Fibroblast of skin of left biceps (primary cell): ENCODE measurements at places on chromosomes 3 and 15.

DNA sequence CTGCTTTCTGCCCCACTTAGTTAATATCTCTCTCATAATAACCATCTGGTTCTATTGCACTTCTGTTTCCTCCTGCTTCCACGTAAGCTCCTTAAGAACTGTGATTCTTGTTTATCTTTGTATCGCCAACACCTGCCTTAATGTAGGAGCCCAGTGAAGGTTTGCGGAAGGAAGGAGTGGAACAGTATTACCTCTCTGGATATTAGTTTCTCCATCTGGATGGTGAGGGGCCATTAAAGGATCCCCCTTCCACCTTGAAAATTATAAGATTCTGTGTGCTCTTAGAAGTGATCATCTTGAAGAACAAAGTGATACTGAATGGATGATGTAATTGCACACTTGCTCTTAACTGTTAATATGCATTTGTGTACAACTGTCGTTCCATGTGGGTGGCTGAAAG is 2.2 kb downstream of the CHRNA5 start:
- no peak for DNase-seq

DNA sequence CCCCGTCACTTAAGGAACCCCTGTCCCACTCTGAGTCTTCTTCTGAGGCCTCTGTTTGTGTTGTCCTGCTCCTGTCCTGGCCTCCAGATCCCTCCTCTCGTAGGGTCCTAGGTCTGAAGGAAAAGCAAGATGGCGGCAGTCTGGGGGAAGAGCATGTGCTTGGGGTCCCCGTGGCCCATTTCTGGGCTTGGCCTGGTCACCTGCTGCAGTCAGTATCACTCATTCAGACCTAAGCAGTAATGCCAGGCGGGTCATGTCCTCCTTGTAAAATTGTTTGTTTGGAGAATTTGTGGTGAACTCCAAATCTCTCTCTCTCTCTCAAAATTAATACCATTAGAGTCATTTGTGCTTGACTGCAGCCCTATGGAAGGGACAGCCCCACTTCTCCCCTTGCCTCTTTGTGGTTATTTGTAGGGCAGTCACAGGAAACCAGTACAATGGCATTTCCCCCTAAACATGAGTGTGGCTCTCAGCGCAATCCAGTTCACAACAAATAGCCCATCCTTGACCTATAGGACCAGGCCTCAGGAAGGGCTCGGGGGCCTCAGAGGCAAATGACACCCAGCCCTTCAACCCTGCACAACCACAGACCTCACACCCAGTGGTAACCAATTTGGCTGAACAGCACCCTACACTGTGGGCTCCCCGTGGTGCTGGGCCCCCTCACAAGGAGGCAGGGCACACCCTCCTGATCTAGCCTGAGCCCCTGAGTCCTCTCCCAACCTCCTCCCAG is 173.5 kb downstream of the OR4M2 start:
- no peak for DNase-seq

- no peak for DNase-seq
These were observed 80.1 kb upstream of the ARL6 start for GRCh38 chr3:97684490-97684889.

GRCh38 chr15:76330080-76330680 is 6.4 kb upstream of the ISL2 start:
- DNase-seq = no peak

GRCh38 chr15:40287505-40287904 is 4.6 kb upstream of the ANKRD63 start:
- no peak for DNase-seq

DNA sequence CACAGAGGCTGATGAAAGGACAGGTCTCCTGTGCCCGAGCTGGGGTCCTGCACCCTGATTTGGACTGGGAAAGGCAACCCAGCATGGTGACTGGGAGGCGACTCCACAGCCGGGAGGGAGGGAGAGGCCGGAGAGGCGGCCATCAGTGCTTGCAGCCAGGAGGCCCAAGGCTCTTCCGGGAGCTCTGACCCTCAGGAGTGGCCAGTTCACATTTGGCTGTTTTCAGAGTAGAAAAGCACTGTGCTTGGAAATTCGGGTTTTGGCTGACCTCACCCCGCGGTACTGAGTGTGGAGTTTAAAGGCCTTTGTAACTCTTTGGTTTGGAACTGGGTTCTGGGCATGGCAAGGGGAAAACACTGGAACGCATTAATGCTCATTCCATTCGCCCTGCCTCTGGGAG is 31.9 kb downstream of the SMAD6 start:
- DNase-seq = no peak

DNA sequence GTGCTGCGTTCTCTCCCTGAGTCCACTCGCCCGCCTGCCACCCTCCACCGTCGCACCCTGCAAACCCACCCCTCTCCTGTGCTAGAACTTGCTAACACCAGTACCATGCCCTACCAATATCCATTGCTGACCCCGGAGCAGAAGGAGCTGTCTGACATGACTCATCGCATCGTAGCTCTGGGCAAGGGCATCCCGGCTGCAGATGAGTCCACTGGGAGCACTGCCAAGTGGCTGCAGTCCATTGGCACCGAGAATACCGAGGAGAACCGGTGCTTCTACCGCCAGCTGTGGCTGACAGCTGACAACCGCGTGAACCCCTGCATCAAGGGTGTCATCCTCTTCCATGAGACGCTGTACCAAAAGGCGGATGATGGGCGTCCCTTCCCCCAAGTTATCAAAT is 4.9 kb upstream of the ALAS1 start:
- DNase-seq = no peak

GRCh38 chr15:89115547-89115946 is 27.3 kb downstream of the ABHD2 start:
- no peak for DNase-seq

- DNase-seq = no peak
These were observed 15.0 kb upstream of the ACAD9 start for GRCh38 chr3:128864351-128864811.

GRCh38 chr3:64921281-64922065 is 233.7 kb upstream of the ADAMTS9 start:
- no peak for DNase-seq

- DNase-seq = no peak
These were observed 19.5 kb downstream of the MESD start for GRCh38 chr15:80970018-80970657.

- no peak for DNase-seq
These were observed 48.9 kb upstream of the KY start for GRCh38 chr3:134699721-134700120.

- no peak for DNase-seq
These were observed at the start of gene SLC38A3 for GRCh38 chr3:50204804-50205412. TSS of gene SLC38A3 (plus strand) at chr3:50205271. CDS start at chr3:50214200, 8,929 bp downstream.

DNA sequence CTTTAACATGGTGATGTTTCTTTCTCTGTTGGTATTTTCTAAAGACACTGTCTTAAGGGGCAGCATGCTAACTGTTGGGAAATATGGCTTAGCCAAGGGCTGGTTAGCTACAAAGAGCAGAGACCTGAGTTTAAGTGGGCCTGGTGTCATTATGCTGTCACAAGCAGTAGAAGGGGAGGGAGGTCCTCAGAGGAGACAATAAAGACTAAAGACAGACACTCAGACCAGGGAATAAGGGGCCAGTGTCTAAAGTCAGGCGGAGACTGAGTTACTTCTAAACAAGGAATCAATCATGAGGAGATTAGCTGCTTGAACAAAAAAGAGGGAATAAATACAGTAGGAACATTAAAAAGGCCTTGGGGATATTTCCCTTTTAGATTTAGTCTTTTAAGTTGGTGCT is 142.7 kb upstream of the DPPA4 start:
- DNase-seq = no peak

GRCh38 chr3:142057331-142057725 is 92.0 kb downstream of the TFDP2 start:
- DNase-seq = no peak

GRCh38 chr3:79018265-79018664 is 749.5 kb downstream of the ROBO1 start:
- DNase-seq = no peak

DNA sequence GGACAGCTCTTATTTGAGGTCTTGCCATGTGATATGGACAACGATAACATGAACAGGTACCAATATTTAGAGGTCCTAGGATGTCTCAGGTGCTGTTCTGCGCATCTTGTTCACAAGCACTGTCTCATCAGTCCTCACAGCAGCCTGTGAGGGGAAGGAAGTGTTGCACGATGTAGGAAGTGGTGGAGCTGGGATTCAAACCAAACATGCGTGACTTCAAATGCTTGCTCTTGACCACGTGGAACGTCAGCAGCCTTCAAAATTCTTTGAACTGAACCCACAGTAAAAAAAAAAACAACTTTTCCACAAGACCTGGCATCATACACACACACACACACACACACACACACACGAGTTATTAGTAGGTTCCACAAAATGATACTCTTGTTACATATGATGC is 153.4 kb upstream of the SMAD3 start:
- no peak for DNase-seq

GRCh38 chr15:93047621-93048425 is 41.2 kb downstream of the RGMA start:
- no peak for DNase-seq

- no peak for DNase-seq
These were observed 145.1 kb downstream of the GHSR start for GRCh38 chr3:172303181-172303580.

- DNase-seq = no peak
These were observed 178.9 kb downstream of the ECT2 start for GRCh38 chr3:172929451-172929850.

DNA sequence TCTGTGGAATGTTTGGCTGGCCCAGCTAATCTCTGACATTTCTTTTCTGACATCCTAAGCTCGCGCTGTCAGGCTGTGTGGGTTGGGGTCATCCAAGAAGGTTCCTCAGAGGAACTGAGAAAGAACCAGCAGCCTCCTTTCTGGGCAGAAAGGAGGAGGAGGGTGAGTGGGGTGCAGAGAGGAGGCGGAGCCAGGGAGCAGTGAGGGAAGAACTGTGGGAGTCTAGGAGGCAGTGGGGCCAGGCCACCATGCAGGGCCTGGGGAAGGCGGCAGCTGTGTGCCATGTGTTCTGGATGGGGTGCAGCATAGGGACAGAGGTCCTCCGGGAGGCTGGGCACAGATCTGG is 5.3 kb downstream of the SEMA7A start:
- DNase-seq = no peak

GRCh38 chr3:16885593-16886302 is 993 bp downstream of the PLCL2 start:
- DNase-seq = no peak

DNA sequence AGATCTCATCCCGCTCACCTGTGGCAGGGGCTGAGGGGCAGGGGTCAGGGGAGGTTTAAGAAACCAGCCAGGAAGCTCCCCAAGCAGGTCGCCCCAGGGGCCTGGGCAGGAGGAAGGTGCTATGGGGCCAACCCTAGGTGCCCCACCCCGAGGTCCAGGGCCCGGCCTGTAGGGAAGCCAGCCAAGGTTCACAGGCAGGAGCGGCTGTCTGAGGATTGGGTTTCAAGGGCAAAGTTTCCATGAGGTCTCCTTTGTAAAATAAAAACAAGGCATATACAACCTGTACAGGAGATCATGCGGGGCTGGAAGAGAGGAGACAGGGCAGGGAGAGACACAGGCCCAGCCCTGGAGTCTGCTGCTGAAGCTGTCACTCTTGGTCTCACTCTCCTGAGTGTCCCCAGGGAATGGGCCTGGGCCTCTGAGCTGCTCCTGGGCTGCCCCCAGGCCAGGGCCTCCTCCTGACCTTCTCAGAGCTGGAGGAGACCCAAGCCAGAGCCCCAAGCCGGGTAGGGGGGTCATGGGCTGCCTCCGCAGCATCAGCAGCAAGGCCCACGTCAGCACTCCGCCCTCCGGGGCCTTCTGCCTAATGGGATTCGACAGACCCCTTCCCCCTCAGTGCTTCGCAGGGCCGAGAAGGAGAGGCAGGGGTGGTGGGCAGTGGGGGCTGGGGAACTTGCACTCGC is 5.5 kb downstream of the CPLX3 start:
- DNase-seq = no peak
